ENCODE measurements at places on chromosomes 2 and 18.

DNA sequence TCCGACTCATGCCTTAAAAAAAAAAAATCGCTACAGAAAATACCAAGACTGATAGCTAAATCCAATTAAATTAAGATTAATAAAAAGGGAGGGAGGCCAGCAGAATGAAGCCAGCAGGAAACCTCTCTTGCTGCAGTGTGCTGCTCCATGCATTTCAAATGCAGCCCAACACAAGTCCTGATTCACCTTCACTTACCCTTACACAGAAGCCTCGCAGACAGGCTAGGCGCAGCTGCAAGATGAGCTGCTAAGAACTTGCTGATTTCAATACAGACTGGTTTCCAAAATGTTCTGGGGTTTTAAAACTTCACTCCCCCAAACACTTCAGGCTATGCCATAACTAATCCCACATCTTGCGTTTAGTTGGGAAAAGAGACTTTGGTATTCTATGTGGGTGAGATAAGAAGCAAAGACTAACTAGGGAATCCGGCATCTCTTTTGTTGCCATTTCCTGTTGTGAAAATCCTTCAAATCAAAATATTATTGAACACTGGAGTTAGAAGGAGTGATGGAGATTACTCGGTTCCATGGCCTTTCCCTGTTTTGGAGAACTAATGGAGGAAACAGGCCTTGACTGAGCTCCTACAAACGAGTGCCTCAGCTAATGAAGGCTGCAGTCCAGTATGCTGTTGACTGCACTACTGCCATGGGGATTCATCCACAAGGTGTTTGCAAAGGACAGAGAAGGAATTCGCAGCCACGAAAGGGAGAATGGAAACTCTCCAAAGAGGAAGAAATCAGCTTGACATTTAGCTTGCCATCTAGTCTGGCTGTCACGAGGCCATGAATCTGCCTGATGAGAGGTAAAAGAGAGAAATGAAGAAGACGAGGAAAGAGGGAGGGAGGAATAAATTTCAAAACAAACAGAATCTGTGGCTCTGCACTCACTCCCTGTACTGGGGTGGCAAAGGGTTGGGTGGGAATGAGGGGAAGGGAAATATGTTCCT is 67.3 kb downstream of the CLHC1 start:
- H3K4me1 ChIP-seq = no peaks in the 10 kb centered on the region
- H3K27me3 ChIP-seq = no peaks in the 10 kb centered on the region
- no peak overlapping the region for H3K27ac ChIP-seq

GRCh38 chr2:70715071-70715985 is 52.7 kb downstream of the ADD2 start:
- no peaks in the 10 kb centered on the region for H3K4me1 ChIP-seq
- H3K4me3 ChIP-seq = no peak overlapping the region
- H3K27ac ChIP-seq = no peak overlapping the region

GRCh38 chr2:142724713-142725349 is 152.6 kb upstream of the KYNU start:
- H3K4me1 ChIP-seq = peaks cover 6% of the 10 kb centered on the region
- H3K27me3 ChIP-seq = no peaks in the 10 kb centered on the region
- no peak for DNase-seq
- no peak overlapping the region for H3K4me3 ChIP-seq

- H3K36me3 ChIP-seq = no peaks in the 10 kb centered on the region
- H3K4me1 ChIP-seq = peaks cover 14% of the 10 kb centered on the region
- peaks cover 6% of the 10 kb centered on the region for H3K27me3 ChIP-seq
- peak overlapping the region; percentile 72 for H3K4me3 ChIP-seq
These were observed 118.9 kb upstream of the ARL5A start for GRCh38 chr2:151946899-151947812.

GRCh38 chr18:336713-337112 is 68.9 kb upstream of the THOC1 start:
- H3K36me3 ChIP-seq = no peaks in the 10 kb centered on the region
- DNase-seq = no peak
- H3K27me3 ChIP-seq = peaks cover 5% of the 10 kb centered on the region
- H3K27ac ChIP-seq = no peak overlapping the region

DNA sequence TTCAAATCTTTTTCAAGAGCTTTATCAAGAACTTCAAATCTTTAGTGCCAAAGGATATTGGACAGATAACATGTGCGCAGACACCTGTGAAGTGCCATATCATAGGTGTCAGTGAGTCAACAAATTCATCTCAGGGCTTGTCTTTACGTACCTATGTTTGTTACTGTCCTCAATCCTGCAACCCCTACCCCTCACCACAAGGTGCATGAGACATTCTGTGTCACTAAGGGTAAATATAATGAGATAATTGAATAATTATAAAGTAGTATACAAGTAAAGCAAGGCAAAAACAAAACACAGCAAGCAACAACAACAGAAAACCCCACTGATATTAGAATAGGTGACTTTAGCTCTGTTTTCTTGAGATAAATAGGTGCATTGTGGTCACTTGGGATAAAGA is 1495.8 kb upstream of the TMEFF2 start:
- no peaks in the 10 kb centered on the region for H3K4me1 ChIP-seq
- no peaks in the 10 kb centered on the region for H3K36me3 ChIP-seq
- H3K4me3 ChIP-seq = no peak overlapping the region
- no peaks in the 10 kb centered on the region for H3K27me3 ChIP-seq
- DNase-seq = no peak
- H3K27ac ChIP-seq = no peak overlapping the region

- H3K4me1 ChIP-seq = no peaks in the 10 kb centered on the region
- H3K36me3 ChIP-seq = no peaks in the 10 kb centered on the region
- no peak for DNase-seq
- H3K27ac ChIP-seq = no peak overlapping the region
These were observed 1128.3 kb downstream of the RPIA start for GRCh38 chr2:89819809-89820208.

- no peak overlapping the region for H3K4me3 ChIP-seq
- no peaks in the 10 kb centered on the region for H3K27me3 ChIP-seq
- H3K27ac ChIP-seq = no peak overlapping the region
- no peaks in the 10 kb centered on the region for H3K36me3 ChIP-seq
- DNase-seq = no peak
These were observed 29.3 kb downstream of the CD8B2 start for GRCh38 chr2:106516436-106516835.

DNA sequence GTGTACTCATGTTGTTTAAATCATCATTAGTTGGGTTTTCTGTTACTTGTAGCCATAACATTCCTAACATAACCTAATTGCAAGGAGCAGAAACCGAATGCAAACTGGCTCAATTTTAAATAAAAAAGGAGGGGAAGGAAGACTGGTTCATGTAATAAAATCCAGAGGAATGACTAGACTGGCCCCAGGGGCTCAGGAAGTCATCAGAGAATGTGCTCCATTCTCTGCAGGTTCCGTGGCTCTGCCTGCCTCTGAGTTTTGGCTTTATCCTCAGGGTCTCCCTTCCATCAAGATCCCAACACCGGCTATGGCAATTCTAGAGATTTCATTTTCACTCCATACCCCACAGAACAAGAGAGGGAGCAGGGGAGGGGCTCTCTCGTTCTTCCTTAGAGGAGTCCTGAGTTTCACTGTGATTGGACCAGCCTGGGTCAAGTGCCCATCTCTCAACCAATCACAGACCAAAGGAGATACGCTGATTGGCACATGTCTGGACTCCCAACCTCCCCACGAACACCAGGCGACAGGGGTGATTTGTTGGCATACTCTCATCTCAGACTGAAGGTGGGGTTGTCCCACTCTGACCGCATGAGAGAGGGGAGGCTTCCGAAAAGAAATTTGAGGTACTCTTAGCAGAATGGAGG is 64.8 kb downstream of the NPPC start:
- no peak for DNase-seq
- H3K36me3 ChIP-seq = no peaks in the 10 kb centered on the region
- no peak overlapping the region for H3K27ac ChIP-seq
- H3K4me1 ChIP-seq = no peaks in the 10 kb centered on the region
- peaks cover 9% of the 10 kb centered on the region for H3K27me3 ChIP-seq
- no peak overlapping the region for H3K4me3 ChIP-seq

DNA sequence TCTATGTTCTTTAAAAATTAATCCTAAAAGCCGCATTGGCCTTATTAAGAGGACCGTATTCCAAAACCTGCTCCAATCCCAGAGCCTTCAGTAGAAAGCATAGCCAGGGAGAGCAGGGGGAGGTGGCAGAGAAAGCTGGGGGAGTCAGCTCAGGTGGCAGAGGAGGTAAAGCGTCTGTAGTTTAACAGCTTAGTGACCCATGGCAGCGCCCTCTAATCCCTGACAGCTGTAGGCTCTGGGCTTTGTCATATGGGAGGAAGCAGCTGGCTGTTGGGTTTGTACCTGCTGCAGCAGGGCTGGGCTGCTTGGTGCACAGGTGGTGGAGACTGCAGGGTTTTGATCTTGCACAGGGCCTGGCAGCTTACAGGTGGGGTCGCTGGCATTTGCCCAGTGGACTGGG is 50.6 kb downstream of the THNSL2 start:
- no peaks in the 10 kb centered on the region for H3K4me1 ChIP-seq
- peaks cover 24% of the 10 kb centered on the region for H3K27me3 ChIP-seq
- no peak overlapping the region for H3K4me3 ChIP-seq
- H3K36me3 ChIP-seq = no peaks in the 10 kb centered on the region
- H3K27ac ChIP-seq = no peak overlapping the region
- no peak for DNase-seq

- H3K36me3 ChIP-seq = peaks cover 42% of the 10 kb centered on the region
- no peak overlapping the region for H3K27ac ChIP-seq
- peaks cover 65% of the 10 kb centered on the region for H3K4me1 ChIP-seq
- no peak overlapping the region for H3K4me3 ChIP-seq
- no peaks in the 10 kb centered on the region for H3K27me3 ChIP-seq
These were observed 18.2 kb downstream of the LANCL1 start for GRCh38 chr2:210458395-210458794.

- no peaks in the 10 kb centered on the region for H3K36me3 ChIP-seq
- DNase-seq = no peak
- peaks cover 10% of the 10 kb centered on the region for H3K4me1 ChIP-seq
- peaks cover 3% of the 10 kb centered on the region for H3K27me3 ChIP-seq
These were observed 19.1 kb upstream of the BCL2L11 start for GRCh38 chr2:111101592-111101991.

- no peak overlapping the region for H3K4me3 ChIP-seq
- no peaks in the 10 kb centered on the region for H3K36me3 ChIP-seq
- no peaks in the 10 kb centered on the region for H3K4me1 ChIP-seq
- DNase-seq = no peak
- no peak overlapping the region for H3K27ac ChIP-seq
These were observed 112.1 kb upstream of the FHL2 start for GRCh38 chr2:105510761-105511528.
